ENCODE measurements at places on chromosomes 4 and X.
A peak's percentile ranks its signal among the peaks of the same experiment; 100 is the strongest.

DNA sequence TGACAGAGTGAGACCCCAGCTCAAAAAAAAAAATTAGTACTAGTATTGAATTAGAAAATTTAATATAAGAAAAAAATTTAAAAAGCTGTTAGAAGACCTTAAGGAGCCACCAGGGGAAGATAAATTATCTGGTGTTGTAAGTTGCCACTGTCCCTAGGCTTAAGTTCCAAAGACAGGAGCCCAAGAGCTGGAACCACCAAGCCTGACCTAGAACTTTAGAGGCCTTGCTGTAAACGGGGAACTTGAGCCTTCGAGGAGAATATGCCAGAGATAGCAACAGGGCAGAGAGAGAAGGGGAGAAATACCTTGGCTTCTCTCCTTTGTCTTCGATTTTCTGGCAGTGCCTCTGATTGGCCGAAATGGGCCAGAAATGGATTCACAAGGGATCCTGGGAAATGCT lies 8.9 kb downstream of the USP53 start:
- no peak for DNase-seq

GRCh38 chr4:14028862-14029261 lies 401.3 kb upstream of the BOD1L1 start:
- no peak for DNase-seq

DNA sequence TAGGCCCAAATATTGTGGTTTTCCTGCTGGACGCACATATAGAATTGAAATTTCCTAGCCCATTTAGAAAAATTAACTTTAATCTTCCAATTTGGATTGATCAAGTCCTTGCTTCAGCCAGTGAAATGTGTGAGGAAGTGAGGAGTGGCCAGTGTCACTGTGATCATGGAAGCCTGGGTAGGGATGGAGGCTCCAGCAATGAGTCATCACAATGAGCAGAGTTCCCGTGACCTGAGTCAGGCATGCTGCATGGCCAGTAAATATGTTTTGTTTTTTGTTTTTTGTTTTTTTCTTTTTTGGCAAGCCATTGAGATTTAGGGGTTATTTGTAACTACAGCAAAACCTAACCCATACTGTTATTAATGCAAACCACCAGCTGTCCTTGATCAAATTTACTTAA lies 52.1 kb downstream of the IDS start:
- peak; percentile 30 for DNase-seq

DNA sequence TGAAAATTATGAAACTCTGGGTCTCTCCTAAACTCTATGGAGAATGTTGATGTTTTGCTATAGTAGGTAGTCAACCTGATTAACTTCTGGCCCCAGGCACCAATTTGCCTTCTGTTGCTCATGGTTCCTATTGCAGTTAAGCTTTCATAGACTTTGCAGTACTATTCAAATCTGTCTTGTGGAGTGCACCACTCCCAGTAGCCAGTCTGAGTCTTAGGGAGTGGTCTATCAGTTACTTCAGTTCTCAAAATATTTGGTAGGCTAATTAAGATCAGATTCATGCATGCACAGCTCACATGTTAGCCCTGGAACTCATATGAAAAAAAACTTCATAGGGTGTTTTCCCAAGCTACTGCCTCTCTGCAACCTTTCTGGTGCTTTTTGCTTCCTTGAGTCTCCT lies 53.3 kb downstream of the BMP15 start:
- no peak for DNase-seq

- no peak for DNase-seq
Measured at GRCh38 chr4:59770601-59771264, 1429.4 kb upstream of the ADGRL3 start.

DNA sequence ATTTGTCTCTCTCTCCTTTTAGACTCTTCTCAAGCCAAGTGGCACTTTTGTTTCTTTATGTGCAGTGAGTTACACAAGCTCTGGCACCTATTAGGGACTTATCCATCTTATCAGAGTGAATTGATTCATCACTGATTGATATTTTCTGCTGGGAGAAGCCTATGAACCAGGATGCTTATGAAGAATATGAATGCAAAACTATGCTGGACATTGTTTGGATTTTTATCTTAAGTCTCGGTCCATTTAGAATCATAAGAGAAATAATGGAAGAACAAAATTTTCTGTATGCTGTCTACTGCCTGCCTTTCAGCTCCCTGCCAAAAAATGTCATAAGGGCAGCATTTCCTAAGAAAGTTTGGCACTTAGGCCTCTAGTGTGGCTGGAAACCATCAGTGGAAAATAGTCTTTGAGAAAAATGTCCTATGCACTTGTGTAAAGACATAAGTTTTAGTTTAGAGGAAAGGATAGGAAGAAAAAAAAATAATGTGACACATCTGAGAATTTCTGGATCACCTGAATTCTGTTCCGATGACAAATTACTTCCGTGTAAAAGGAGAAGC lies 365.7 kb upstream of the MAD2L1 start:
- no peak for DNase-seq

- no peak for DNase-seq
Measured at GRCh38 chrX:48278958-48279357, 23.8 kb downstream of the SSX1 start.

DNA sequence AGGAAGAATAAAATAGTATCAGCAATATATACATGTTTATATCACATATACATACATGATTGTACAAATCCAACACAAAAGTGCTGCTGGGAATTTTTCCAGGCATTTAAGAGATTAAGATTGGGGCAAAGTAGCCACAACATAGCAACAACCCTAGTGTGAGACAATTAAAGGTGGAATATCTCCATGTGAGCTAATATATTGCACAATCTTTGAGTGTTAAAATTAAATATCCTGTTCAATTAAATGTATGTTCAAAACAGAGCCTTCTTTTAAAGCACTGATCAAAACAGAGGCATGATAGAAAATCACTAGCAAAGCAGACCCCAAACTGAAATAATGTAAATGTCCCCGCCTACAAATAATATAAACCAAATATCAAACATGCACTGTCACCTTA lies 97.6 kb downstream of the GABRB1 start:
- no peak for DNase-seq

GRCh38 chr4:102321260-102321995 lies 23.9 kb downstream of the SLC39A8 start:
- DNase-seq = no peak

- DNase-seq = no peak
Measured at GRCh38 chrX:72382202-72382595, 76.5 kb upstream of the CITED1 start.

GRCh38 chr4:119834906-119835612 lies 206.5 kb upstream of the PDE5A start:
- no peak for DNase-seq

GRCh38 chrX:31224381-31225012 lies 152.7 kb upstream of the FTHL17 start:
- DNase-seq = peak; percentile 45

DNA sequence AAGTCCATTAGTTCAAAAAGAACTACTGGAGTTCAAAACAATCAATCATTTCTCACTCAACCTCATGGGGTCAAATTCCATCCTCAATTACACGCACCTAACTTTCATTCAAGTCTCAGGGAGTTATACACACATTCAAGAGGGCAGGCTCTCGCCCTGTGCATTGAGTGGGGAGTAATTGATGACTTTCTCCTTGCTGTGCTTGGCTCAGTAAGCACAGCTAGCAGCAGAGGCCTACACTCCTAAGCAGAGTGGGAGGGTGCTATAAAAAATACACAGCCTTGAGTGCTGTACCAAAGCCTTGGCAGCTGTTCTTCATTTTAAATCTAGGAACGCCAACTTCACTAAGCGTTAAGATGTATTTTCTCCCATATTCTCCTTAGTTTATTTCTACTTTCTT lies 958.3 kb upstream of the ADGRL3 start:
- DNase-seq = no peak

DNA sequence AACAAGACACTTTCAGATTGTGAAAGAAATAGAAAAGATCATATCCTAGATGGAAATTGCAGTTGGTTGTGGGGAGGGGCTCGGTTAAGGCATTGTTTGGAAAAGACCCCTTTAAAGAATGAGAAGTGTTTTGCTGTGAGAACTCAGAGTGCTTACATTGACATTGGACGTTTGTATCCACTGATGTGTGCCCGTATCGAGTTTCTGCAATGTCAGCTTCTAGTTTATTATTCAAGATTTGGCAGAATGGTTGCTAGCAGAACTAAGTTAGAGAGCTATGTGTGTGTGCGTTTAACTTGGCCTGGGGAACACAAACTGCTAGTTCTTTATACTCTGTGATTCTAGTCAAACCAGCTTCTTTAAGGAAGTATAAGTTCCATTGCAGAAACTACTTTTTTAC lies 2702.5 kb downstream of the PCDH7 start:
- DNase-seq = no peak

DNA sequence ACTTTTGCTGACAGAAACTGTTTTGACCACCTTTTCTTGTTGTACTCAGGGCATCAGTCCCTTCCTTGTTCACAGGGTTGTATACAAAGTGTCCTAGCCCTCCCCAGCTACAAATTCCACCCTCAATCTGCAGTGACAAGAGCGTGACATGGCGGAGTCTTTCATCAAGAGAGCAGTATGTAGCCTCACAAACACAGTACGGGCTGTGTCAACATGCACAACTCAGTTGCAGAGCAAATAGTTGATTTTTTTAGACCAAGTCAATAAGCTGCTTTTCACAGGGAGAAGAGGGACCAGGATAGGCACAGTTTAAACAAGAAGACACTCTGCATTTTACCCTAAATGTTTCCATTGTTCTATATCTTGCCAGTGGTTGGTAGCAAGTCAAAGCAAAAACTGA lies 8.6 kb upstream of the HS6ST2 start:
- no peak for DNase-seq

DNA sequence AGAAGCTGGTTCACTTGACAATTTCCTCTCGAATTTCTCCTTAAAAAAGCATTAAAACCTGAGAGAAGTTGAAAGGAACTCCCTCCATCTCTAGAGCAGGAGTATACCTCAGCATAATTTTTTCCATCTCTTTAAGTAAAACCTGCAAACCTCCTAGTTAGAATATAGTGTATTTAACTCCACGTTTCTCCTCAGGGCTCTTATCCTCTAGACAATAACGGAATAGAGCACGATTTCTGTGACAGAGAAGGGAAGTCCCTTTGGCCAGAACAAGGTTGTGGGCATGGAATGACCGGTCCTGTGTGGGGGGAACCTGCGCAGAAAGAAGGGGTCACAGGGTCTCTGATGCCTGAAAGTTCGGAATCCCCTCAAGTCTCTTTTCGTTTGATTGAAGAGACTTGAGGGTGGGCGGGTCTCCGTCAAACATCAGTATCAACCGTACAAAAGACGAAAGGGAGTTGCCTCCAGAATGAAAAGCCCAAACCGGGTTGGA lies 697 bp downstream of the ZNF280C start:
- no peak for DNase-seq

DNA sequence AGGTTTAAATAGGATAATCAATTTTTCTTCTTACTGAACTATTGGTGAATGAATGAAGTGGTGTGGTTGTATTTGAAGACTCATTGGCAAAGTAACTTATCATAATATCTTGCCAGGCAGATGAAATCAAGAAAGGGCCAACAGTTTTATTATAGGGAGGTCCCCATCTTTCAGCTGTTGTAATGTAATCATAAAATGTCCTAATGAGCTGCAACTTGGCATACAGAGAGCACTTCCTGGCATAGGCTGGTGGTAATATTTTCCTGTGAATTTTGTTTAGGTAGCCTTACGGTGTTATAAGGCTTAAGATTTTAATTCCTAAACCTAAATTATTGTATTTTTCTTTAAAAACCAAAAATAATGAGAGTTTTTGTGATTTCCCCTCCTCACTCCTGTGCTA lies 17.5 kb downstream of the FHIP1A start:
- no peak for DNase-seq

- DNase-seq = no peak
Measured at GRCh38 chrX:116413273-116413672, 23.1 kb upstream of the SLC6A14 start.

GRCh38 chr4:88629826-88630225 lies 37.5 kb downstream of the HERC3 start:
- no peak for DNase-seq

DNA sequence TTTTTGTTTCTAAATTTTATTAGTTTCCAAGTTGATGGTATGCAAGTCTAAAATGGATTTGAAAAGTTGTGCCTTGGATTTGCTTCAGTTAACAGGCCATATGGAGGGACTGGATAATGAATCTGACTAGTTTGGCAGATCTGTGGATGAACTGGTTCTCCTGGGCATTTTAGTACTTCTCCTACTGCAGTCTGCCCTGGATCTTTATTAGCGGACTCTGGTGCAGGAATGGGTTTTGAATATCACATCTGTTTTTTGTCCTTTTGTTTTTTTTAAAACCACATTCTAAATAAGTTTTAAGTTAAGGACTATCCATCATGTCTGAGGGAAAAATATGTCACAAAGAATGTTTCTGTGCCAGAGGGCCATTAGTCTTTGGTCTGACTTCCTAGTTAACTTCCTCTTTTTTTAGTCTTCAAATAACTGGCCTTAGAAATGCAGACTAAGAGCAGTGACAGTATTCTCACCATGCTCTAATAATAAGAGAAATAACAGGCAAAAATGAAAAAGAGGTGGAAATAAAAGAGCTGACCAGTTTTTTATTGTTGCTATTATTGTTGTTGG lies 13.9 kb upstream of the DCK start:
- DNase-seq = no peak

DNA sequence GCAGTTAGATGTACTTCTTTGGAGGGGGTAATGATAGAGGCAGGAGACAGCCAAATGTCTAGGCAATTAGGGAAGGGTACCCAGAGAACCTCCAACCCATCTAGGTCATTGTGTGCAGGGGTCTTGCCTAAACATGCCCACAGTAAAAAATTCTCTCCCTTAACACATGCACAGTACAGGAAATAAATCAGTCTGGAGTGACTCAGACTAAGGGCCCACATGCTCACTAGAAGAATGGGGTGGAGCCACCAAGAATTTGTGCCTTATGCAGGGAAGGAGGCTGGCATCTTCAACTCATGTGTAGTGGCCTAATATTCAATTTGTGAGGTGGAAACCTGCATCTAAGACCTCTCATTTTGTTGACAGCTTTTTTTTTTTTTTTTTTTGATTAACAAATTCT lies 945.3 kb upstream of the GRIA3 start:
- DNase-seq = peak; percentile 28

DNA sequence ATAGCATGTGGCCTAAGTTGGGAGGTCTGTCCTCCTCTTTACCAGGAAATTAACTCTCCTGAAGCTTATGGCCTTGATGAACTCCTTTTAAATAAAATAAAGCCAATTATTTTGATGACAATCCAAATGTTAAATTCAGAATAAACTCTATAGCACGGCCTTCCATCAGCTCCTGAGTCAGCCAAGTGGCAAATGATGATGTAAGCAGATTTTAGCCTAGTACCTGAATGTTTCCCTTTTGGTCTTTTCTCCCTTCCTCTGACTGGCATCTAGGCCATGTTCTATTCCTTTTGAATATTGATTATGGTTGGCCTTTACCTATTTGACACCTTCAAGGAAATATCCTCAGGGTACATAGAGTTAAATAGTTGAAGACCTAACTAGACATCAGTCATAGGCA lies 76.2 kb downstream of the PARM1 start:
- no peak for DNase-seq

GRCh38 chr4:141352909-141353525 lies 132.3 kb downstream of the ZNF330 start:
- DNase-seq = peak; percentile 91

DNA sequence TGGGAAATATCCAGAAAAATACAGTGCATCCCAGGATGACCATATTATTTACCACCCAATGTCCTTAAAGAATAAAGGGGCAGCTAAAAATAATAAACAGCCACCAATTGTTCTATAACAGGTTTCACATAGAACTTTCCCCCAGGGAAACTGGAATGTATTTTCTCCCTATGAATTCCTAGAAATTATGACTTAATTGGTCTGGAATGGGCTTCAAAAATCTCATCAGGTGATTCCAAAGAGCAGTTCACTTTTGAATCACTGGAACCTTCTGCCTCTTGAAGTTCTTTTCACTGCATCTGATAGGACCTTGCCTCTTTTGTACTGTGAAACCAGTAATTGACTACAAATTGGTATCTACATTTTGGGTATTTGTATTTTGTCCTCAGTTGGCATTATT lies 119.3 kb downstream of the ZNF330 start:
- DNase-seq = peak; percentile 18

Measured in fibroblast of skin of right quadriceps (primary cell).